ENCODE measurements at places on chromosomes 6 and 20.
A peak's percentile ranks its signal among the peaks of the same experiment; 100 is the strongest.

- H3K4me1 ChIP-seq = no peaks in the 10 kb centered on the region
- no peak overlapping the region for H3K4me3 ChIP-seq
- no peak for DNase-seq
- no peaks in the 10 kb centered on the region for H3K36me3 ChIP-seq
Observed at GRCh38 chr6:115053169-115053860, 710.5 kb upstream of the HS3ST5 start.

DNA sequence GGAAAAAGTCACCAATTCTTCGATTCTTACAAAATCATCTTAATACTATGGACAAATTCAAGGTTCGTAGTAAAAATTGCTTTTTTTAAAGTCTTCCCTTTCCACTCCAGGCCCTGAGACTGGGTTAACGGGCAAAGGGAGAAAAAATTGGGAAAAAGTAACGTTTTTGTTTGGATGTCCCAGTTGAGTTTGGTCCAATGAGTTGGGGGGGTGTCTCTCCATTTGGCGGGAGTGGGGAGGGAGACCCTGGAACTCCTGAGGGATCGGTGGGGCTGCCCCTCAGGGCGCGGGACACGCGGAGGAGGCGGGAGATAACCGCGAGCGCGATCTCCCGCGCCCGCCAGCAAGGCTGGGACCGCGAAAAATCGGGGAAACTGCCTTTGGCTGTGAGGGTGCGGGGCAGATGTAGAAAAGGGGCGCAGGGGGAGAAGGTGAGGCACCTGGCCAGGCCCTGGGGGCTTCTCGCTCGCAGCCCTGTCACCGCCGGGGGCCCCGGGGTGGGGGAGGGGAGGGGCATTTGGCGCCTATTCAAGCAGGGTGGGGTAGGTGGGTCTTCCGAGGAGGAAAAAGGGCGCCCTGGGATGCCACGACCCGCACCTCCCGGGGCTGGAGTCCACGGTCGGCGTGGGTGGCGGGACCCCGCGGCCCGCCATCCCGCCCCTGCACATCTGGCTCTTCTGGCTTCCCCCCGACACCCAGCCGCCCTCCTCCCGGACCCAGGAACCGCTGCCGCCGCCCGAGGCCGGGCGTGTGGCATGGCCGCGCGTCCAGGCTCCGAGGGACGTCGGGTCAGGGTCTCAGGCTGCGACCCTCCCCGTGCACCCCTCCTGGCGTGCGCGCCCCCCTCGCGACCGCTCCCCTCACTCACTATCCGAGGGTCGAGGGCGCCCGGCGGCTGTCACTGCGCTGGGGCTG is 595 bp downstream of the FBXO5 start:
- no peak overlapping the region for H3K27ac ChIP-seq
- no peaks in the 10 kb centered on the region for H3K27me3 ChIP-seq
- peak; percentile 25 for DNase-seq
- H3K4me3 ChIP-seq = peak overlapping the region; percentile 70

DNA sequence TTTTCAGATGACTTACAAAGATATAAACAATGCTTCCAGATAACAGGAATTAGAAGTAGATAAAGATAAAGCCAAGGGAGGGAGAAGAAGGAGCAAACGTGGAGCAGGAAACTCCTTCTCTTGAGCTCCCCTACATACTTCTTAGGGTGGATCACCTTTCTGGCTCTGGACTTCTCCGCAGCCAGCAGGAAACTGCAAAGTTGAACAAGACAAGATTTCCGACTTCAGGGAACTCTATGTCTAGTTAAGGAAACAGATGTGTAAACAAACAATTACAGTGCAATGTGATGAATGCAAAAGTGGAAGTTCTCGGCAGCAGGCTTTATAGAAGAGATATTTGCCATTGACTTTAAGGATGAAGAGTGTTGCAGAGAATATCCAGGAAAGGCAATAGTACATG is 134.0 kb upstream of the MARCKS start:
- no peaks in the 10 kb centered on the region for H3K27me3 ChIP-seq
- H3K4me1 ChIP-seq = no peaks in the 10 kb centered on the region
- DNase-seq = no peak
- H3K4me3 ChIP-seq = no peak overlapping the region
- no peaks in the 10 kb centered on the region for H3K36me3 ChIP-seq
- no peak overlapping the region for H3K27ac ChIP-seq

DNA sequence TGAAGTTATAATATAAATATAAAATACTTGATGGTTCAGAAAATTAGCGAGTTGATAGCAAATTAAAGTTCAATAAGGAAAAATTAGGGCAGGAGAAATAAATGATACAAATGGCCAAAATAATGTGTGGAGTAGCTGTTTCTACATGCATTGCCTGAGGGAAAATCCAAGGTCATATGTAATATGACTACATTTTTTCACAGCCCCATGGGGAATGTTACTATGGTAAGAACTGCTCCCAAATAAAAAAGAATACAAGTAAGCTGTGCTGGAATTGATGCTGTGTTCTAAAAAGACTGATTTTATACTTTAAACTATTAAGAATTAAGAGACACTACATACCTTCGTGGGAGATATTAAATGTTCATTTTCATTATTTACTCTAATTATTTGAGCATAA is 34.1 kb downstream of the MEI4 start:
- H3K36me3 ChIP-seq = no peaks in the 10 kb centered on the region
- H3K4me1 ChIP-seq = no peaks in the 10 kb centered on the region
- H3K27ac ChIP-seq = no peak overlapping the region
- no peak overlapping the region for H3K4me3 ChIP-seq
- H3K27me3 ChIP-seq = no peaks in the 10 kb centered on the region
- DNase-seq = no peak

GRCh38 chr6:154621686-154622085 is 111.2 kb upstream of the CNKSR3 start:
- H3K4me3 ChIP-seq = no peak overlapping the region
- DNase-seq = no peak
- H3K27me3 ChIP-seq = no peaks in the 10 kb centered on the region
- H3K36me3 ChIP-seq = no peaks in the 10 kb centered on the region
- no peaks in the 10 kb centered on the region for H3K4me1 ChIP-seq
- H3K27ac ChIP-seq = no peak overlapping the region

GRCh38 chr20:55333798-55334197 is 671.5 kb downstream of the CBLN4 start:
- no peaks in the 10 kb centered on the region for H3K4me1 ChIP-seq
- H3K36me3 ChIP-seq = no peaks in the 10 kb centered on the region
- H3K27ac ChIP-seq = no peak overlapping the region
- H3K27me3 ChIP-seq = no peaks in the 10 kb centered on the region

All from heart left ventricle (tissue), 16 donors.